T-helper 9 cell (primary cell): ENCODE measurements at places on chromosomes 11 and 22.

- DNase-seq: no peak
Measured at GRCh38 chr11:70429428-70429705, 31.0 kb downstream of the CTTN start.

- DNase-seq: no peak
Measured at GRCh38 chr11:134347441-134347840, 15.7 kb downstream of the GLB1L2 start.

DNA sequence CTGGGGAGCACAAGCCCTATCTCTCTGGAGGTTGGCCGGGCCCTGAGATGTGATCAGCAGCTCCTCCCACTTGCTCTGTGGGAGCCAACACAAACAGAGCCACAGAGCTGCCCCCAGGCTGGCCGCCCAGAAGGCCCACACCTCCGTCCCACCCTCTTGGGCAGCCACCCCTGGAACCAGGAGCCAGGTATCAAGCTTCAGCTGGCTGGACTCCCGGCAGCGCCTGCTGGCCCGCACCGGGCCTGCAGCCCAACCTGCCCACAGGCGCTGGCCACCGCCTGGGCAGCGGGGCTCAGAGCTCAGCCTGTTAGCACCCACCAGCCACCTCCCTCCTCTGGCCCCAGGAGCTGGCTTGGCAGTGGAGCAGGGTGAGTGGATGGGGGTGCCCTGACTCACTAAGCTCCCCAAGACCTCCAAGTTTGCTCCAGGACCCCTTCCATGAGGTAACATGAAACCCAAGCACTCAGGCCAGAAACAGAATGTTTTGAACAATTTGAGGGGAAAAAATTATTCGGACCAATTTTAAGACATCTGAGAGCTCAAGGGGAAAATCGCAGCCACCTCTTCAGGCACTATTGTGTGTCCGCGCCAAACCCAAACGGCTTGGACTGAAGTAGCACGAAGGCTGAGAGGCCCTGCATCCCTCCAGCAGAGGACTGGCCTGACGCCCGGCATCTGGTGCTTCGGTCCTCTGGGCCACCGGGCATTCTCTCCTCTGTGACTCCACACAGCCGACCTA, 450.8 kb downstream of the SOX6 start:
- DNase-seq: no peak

GRCh38 chr11:128776069-128776423, 82.2 kb downstream of the FLI1 start:
- peak; percentile 35 for DNase-seq

DNA sequence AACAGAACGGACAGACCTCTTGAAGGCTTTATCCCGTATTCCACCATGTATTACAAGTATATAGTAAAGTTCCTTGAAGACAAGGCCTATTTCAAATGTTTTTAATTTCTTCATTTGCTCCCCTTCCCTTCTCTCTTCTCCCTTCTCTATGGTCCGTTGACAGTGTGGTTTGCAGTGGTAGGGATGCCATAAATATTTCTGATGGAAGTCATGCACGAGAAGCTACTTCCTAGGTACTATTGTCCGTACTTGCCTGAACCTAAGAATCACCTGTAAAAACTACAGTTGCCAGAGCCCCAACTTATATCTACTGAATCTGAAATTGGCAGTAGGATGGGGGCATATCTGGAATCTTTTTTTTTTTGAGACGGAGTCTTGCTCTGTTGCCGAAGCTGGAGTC, 2.8 kb downstream of the PISD start:
- DNase-seq: no peak

- no peak for DNase-seq
Measured at GRCh38 chr11:86918973-86919372, 36.2 kb downstream of the FZD4 start.
